ENCODE measurements at places on chromosomes 2 and 18.

DNA sequence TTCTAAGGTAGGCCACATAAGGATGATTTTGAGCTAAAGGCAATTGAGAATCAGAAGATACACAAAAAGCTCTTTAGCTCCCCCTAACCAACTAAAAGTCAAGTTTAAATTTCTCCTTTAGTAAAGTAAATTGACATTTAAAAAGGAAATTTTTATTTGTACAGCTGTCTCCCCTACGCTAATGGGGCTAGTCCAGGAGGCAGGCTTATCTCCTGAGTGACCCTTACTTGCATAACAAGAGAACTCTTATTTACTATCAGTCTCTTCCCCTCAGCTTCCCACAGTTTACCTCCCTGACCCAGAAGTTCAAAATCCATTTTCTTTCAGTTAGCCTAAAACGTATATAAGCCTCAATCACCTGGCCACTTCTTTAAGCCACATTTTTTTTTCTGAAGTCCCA is 1002.8 kb upstream of the NRXN1 start:
- DNase-seq: no peak

DNA sequence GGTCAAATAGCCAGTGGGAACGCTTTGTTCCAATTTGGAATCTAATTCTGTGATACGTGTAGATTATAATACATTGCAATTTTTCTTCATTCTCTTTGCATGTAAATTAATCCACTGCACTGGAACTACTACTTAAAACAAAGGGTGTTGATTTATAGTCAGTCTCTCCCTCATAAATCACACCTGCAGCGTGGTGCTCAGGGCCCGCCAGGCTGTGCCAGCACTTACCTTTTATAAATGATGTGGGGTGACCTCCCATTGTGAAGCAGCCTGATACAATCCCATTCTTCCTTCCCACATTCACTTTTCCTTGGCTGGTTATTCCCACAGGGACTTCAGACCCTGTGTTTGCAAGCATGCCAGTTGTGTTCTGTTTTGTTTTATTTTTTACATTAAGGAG is 302.3 kb upstream of the ID2 start:
- no peak for DNase-seq

DNA sequence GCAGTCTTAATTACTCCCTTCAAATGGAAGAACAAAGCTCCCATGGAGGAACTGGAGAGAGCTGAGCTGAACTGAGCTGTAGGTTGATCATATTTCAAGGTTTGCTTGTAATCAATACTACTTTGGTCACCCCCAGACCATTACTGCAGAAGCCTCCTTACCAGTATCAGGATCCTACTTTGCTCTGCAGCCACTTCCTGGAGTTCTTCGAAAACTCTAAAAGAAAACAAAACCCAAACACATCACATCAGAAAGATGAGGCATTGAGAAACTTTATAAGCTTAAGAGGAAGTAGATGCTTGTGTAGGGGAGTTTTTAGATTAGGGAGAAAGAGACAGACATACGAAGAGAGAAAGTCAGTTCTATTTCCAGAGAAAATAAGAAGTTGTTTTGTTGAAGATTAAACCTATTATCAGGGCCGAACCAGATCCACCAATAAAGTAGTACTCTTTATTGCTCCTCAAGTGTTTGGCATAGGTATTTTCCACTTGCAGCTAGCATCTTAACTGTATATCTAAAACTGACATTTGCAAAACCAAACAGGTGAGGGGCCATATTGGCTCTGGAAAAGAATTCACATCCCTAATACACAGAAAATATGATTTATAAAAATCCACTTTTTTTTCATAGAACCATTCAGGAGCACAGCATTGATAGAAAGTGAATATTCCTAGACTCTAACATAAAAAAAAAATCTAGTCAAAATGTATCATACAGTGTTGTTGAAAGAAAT is 166.9 kb upstream of the KLF7 start:
- DNase-seq: no peak

DNA sequence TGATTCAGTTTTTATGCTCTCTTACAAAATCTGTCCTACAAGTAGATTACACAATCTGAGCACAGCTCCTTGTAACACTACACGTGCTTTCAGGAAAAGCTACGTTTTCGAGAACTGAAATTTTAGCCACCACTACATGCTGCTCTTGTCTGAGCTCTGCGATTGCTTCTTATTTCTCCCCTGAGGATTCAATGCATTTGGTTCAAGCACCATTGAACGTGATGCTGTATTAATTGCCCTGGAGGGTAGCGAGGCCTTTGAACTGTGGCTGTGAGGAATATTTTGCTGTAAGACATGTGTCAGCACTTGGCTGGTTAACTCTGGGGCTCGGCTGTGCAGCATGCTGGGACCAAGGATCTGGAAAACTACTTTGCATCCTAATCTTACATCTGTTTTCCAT is 405.8 kb downstream of the EPHA4 start:
- no peak for DNase-seq

GRCh38 chr2:157839162-157839801 is 36.8 kb downstream of the ACVR1 start:
- DNase-seq: no peak

- no peak for DNase-seq
These were observed 36.0 kb downstream of the MRPL33 start for GRCh38 chr2:27807476-27807875.

DNA sequence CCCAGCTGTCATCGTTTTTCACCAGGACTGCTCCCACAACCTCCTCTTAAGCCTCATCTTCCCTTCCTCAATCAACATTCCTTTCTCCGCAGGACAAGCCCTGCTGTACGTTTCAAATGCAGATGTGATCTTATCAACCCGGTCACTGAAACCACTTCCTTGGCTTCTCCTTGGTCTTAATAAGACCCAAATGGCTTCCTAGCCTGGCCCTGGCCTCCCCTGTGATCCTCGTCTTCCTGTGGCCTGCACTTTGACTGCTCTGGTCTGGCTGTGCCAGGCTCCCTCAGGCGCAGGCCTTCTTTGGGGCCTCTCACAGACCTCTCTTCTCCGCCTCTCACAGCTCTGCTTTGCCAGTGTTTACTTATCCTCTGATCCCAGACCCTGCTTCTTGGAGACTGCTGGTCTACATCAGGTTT is 4.7 kb upstream of the ADNP2 start:
- no peak for DNase-seq

GRCh38 chr18:66999003-66999402 is 395.1 kb upstream of the CDH19 start:
- DNase-seq: no peak

DNA sequence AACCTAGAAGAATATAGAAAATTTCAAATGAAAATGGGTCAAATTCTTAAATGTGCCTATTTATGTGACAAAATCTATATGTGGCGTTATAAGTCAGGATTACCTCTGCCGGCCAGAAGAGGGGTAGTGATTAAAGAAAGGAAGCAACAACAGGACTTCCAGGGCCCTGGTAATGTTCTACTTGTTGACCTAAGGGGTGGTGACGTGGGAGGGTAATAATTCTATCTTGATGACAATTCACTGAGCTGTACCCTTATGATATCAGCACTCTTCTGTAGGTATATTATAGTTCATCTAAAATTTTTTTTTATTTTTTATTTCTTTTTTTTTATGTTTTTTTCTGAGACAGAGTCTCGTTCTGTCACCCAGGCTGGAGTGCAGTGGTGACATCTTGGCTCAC is 87.9 kb downstream of the STRN start:
- no peak for DNase-seq

DNA sequence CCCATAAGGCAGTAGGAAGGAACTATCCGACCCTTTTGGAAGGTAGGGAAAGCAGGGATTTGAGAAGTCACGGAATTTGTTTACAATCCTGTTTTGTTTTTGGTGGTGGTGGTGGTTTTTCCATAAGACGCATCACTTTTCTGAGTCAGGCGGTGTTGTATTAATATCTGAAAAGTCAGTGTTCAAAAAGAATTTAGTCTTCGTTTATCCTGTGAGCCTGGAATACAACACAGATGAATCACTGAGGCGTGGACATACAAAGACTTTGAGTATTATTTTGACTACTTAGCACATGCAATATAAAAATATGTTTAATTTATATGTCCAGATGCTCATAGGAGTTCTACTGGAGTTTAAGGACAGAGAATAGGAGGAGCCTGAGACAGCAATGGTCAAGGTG is 785 bp downstream of the ZNF892 start:
- no peak for DNase-seq

GRCh38 chr2:240707043-240707756 is 15.5 kb downstream of the AQP12A start:
- DNase-seq: no peak

DNA sequence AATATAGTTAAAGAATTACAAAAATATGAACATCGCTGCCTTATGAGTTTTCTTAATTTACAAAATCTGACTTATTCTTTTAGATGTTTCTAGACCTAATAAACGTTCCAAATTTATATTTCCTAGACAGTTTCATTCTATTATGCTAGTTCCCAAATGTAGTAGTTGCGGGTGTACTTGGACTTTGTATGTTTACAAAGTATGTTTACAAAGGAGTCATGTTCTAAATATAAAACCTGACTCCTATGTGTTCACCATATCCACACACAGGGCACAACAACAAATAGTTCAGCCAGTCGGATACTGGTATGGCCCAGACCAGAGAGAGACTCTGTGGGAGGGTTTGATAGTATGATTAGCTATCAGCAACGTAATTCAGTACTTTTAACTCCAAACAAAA is 230.7 kb downstream of the KCNH7 start:
- no peak for DNase-seq

- no peak for DNase-seq
These were observed 83.1 kb upstream of the LRRTM4 start for GRCh38 chr2:77604953-77605929.

- DNase-seq: no peak
These were observed 1.7 kb upstream of the PMAIP1 start for GRCh38 chr18:59898093-59898492.

DNA sequence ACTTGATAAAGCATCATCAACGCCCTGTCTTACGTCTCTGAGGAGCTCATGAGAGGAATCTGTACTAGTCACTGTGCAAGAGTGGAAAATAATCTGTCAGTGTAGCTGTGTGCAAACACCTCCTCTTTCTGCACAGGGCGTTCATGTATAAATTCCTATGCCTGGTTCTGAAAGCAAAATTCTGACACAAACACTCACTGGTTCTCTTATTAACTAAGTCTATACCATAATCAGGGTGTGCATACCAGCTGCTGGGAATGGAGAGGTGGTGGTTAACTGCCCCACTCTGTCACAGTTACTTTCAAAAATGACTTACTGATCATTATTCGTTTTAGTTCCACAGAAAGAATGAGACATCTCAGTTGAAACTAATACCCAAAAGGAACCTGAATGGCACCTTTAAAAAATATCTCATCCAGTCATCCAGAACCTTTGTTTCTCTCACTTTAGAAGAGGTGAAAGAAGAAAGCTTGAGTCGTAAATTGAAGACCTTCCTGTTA is 35.7 kb downstream of the STK39 start:
- DNase-seq: no peak

DNA sequence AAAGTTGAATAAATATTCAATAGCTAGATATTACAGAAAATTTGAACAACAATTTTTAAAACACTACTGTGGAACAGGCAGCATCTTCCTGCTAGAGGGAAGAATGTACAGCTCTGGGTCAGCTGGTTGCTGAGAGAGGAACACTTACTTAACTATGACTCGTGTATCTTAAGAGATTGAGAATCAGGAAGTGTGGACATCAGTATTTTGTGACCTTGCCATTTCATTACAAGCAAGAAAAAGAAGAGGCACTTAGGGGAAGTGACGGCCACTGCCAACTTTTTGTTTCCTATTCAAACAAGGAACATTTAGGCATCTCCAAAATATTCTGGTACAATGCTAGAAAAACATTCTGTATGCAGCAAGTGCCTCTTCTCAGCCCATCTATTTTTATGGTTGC is 45.9 kb downstream of the ITPRID2 start:
- DNase-seq: no peak

- no peak for DNase-seq
These were observed 237.8 kb downstream of the PLCL1 start for GRCh38 chr2:198042189-198042588.

- no peak for DNase-seq
These were observed 53.8 kb downstream of the SKA1 start for GRCh38 chr18:50428531-50429206.

All from RWPE2 (cell line).